ENCODE measurements at places on chromosomes 4 and X.

GRCh38 chr4:108693819-108694218 is 43.4 kb downstream of the OSTC start:
- DNase-seq: no peak

DNA sequence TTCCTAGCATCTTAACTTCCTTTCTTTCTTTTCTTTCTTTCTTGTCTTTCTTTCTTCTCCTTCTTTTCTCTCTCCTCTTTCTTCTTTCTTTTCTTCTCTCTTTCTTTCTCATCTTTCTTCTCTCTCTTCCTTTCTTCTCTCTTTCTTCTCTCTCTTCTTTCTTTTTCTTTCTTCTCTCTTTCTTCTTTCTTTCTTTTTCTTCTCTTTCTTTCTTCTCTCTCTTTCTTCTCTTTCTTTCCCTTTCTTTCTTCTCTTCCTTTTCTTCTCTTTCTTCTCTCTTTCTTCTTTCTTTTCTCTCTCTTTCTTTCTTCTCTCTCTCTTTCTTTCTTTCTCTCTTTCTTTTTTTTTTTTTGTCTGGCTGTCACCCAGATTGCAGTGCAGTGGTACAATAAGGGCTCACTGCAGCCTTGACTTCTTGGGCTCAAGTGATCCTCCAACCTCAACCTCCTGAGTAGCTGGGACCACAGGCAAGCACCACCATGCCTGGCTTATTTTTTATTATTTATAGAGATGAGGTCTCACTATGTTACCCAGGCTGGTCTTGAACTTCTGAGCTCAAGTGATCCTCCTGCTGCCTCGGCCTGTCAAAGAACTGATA is 17.5 kb downstream of the NMU start:
- no peak for DNase-seq

GRCh38 chrX:3216581-3217180 is 129.8 kb downstream of the MXRA5 start:
- DNase-seq: no peak

DNA sequence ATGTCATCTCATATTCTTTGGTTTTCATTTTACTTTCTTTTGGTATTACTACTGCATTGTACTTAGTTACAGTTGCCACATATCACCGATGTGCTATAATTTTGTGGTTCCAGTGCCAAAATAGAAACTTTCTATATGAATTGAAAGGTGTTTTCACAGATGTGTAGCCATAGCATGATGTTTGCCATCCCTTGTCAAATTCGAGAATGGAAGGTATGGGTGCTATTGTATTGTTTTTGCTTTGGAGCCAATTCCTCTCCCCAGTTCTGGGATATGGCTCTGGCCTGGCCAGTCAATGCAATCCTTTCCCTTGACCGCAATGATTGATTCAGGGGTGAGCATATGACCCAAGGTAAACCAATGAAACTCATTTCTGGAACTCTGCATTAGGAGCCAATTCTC is 86.2 kb upstream of the RPS6KA3 start:
- no peak for DNase-seq

- no peak for DNase-seq
Observed at GRCh38 chr4:40710484-40711254, 39.1 kb upstream of the NSUN7 start.

- no peak for DNase-seq
Observed at GRCh38 chr4:103996064-103996463, 276.3 kb upstream of the TACR3 start.

Measured in activated naive CD4-positive, alpha-beta T cell (primary cell).